Cardiac fibroblast (primary cell): ENCODE measurements at places on chromosomes 16 and 17.

GRCh38 chr16:66070140-66070917, 296.2 kb upstream of the CDH5 start:
- peak; percentile 97 for DNase-seq

DNA sequence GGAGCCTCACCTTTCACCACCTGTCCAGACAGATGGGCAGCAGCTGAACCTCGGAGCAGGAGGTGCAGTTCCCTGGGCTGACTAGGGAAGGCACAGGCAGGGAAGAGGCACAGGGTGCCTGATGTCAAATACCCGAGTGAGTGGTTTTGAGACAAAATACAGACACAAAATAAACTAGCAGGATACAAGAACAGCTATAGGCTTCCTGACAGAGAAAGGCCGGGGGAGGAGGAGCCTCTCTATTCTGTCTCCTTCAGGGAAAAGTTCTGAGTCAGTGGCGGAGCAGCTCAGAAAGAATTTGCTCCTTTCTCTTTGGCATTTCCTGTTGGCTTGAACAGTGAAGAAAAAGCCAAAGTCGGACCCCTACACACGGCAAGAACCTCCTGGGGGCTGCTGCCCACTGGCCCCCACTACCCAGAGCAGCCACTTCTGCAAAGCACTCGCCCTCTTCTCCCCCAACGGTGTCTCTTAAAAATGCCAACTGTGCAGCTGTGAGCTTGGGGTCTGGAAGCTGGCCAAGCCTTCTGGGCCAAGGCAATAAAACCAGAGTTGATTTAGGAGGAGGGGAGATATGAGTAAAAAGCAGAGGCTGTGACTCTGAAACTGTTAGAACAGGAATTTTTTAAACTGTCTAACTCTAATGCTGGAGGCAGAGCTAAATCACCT, 14.4 kb upstream of the FAAP100 start:
- peak; percentile 97 for DNase-seq

DNA sequence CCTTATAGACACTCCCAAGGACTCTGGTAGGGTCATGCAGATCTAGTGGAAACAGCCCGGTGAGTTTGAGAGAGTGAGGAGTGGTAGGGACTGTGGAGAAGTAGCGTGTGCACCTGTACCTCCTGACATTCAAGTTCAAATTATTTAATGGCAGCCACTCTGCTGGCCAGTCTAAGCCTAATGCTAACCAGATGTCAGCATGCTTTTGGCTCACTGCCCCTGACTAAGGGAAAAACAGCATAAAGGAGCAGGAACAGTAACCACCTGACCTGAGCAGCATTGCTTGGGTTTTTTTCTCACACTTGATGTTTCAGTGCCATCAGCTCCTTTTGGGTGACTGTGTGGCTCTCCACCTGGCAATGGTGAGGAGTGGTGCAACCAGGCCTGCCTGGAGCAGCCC, 23.8 kb upstream of the SLC12A3 start:
- DNase-seq: peak; percentile 54

- DNase-seq: no peak
Observed at GRCh38 chr17:62679866-62680377, 52.5 kb downstream of the MRC2 start.

DNA sequence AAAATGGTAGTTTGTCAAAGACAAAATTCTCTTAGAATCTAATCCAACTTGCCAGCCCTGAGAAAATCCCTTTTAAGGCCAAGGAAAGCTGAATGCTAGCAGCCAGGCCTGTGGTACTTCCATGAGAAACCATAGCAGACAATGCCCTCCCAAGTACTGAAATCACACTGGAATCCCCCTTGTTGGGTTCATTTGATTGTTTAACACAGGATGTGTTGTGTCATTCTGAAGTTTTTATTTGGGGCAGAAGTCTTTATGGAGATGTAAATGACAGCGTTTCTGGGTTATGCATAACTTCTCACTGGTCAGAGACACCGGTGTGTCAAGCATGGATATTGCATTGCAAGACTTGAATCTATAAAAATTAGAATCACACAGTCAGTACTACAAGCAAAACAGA, 6.0 kb upstream of the ARL2BP start:
- DNase-seq: peak; percentile 56

GRCh38 chr17:16379654-16380053, 1.2 kb upstream of the UBB start:
- DNase-seq: no peak

GRCh38 chr16:27461483-27462171, 59.7 kb downstream of the IL21R start:
- DNase-seq: peak; percentile 13

GRCh38 chr17:50833510-50834428, 1.6 kb upstream of the WFIKKN2 start:
- DNase-seq: no peak

- peak; percentile 45 for DNase-seq
Observed at GRCh38 chr17:9768381-9768934, 22.9 kb downstream of the DHRS7C start.

GRCh38 chr17:2194889-2195335, 108.7 kb downstream of the SMG6 start:
- peak; percentile 20 for DNase-seq

DNA sequence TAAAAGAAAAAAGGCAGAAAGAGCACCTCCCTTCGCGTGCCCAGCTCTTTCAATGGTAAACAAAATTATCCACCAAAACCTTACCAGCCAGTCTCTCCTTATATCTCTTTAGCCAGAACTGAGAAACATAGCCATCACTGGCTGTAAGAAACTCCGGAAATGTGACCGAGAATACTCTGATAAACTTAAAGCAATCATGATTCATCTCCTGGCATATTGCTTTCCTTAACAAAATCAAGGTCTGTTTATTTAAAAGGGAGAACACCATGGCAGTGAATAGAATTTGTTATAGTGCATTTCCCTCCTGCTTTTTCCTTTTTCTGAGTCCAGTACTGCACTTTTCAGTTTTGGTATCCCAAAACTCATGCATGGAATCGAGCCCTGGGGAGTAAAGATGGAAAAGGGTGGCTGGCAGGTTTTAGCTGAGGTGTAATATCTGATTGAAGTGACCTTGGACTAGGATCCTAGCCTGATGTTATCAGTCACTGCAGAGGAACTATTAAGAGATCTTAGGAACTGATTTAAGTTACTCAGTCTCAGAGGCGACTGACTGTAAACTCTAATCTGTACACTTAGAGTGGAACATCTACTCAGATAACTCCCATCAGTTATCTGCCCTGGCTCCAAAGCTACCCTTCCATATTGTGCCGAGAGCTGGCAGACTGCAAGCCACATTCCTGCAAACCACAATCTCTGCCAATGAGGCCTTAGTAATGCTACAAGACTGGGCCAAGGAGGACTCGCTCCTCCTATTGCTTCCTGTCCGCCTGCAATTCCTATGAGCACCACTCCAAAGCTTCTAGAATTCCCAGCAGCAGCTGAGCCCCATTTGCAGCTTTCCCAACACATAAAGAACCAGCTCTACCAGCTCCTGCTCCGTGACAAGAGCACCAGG, 7.4 kb upstream of the COX10 start:
- peak; percentile 94 for DNase-seq

- DNase-seq: no peak
Observed at GRCh38 chr17:57550016-57550415, 195.1 kb downstream of the CCDC182 start.

- DNase-seq: peak; percentile 51
Observed at GRCh38 chr16:57632568-57632967, 4.1 kb downstream of the ADGRG1 start.

DNA sequence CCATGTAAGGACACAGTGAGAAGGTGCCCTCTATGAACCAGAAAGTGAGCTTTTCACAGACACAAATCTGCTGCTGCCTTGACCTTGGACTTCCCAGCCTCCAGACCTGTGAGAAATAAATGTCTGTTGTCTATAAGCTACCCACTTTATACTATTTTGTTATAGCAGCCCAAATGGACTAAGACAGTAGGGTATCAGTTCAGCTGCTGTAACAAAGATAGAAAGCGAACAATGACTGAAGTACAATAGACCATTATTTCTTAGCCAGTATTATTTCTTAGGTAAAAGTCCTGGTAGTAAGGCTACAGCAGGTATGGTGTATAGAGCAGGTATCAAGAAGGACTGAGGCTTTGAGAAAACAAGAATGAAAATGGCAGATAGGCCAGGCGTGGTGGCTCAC, 117.0 kb downstream of the SLC39A11 start:
- no peak for DNase-seq

DNA sequence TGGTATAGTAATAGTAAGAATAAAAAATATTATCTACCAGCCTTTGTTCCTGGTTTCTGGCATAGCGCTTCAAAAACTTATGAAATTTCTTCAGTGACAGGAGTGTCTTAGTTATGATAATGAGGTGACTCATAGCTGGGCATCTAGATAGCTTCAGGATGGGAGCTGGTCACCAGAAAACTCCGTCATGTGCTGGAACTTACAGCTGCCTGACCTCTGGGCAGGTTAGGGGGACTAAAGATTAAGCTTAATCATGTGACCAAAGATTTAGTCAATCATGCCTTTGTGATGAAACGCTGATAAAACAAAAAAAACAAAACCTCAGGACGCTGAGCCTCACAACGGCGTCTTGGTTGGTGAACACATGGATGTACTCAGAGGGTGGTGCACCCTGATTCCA, 154.2 kb downstream of the MYO1D start:
- DNase-seq: no peak

GRCh38 chr17:72258711-72259110, 137.9 kb downstream of the SOX9 start:
- no peak for DNase-seq

GRCh38 chr16:71402007-71402406, 39.8 kb downstream of the TLE7 start:
- no peak for DNase-seq

GRCh38 chr17:57340160-57340981, 84.0 kb downstream of the MSI2 start:
- DNase-seq: no peak

- no peak for DNase-seq
Observed at GRCh38 chr16:82726306-82726705, 99.5 kb downstream of the CDH13 start.

DNA sequence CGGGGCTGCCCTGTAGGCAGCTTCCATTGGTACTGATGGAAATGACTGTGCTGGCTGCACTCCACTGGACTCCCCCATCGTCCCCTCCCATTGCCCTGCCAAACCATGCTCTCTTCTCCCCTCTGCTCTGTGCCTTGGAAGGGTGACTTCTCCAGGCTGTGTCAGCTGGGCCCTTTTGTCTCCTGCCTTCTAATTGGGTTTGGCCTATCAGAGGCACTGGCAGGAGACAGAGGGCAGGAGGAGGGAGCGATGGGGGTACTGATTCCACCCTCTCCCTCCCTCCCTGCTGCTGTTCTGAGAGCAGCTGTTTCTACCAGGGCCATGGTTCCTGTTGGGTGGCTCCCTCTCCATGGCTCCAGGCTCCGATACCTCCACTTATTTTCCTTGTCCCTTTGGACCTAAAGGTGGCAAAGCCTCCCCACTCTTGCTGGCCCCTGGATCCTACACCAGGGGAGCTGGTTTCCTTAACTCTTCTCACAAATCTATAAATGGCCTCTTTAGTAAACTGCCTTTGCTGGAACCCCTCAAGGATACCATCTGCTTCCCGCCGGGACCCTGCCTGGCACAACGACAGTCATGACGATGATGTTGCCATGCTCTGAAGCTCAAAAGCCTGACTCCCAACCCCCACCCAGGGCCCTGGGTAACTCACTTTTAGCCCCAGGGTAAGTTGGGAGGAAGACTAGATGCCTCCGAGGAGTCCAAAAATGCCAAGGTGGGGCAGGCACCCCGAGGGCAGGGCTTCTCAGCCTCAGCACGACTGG, 123.8 kb upstream of the RPL38 start:
- DNase-seq: no peak

GRCh38 chr16:75318737-75319136, 67.3 kb upstream of the BCAR1 start:
- no peak for DNase-seq

- DNase-seq: peak; percentile 10
Observed at GRCh38 chr16:57469917-57470470, 7.5 kb downstream of the POLR2C start.

- DNase-seq: peak; percentile 99
Observed at GRCh38 chr17:57875290-57876022, 25.6 kb upstream of the MRPS23 start.

- DNase-seq: no peak
Observed at GRCh38 chr16:64983231-64983630, 138.6 kb downstream of the CDH11 start.

DNA sequence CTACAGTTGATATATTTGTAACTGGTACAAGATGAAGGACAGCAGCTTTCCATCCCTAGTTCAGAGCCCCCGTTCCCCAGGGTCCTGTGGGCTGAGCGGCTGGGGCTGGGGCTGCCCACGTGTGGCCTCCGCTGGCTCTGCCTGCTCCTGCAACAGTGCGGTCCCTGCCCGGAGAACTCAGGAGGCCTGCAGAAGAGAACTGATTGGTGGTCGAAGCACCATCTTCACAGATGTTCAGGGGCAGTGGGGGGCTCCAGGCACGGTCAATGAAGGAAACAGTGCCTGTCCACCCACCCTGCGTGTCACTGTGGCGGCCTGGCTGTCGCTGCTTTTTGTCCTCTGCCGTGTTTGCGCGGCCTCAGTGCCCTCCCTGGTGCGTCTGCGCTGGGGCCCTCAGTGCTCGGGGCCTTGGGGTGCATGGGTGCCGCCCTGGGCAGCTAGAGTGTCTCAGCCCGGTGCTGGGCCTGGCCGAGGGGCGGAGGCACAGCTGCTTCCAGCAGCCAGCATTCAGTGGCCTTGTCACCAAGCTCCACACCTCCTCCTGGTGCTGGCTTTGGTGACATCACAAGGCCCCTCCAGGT, 4.2 kb upstream of the NUDT16L1 start:
- DNase-seq: no peak

DNA sequence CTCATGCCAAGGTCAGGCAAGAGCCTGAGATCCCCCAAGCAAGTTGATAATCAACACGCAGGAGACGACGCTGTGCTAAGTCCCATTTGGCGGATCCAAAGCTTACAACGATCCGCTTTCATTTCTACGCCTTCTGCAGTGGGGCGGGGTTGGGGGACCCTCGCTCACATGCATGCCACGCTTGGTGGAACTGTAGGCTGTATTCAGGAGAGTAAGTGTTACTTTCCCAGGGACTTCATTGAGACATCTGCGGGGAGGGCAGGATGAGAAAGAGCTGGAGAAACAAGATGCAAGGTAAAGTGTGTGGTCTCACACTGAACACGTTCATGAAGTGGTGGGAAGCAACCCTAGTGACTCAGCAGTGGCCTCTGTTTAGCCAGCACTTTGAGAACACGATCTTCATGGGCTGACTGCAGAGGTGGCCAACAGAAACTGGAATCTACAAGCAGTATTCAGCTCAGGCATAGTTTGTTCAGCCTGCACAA, 100.5 kb downstream of the XYLT1 start:
- peak; percentile 34 for DNase-seq

- DNase-seq: no peak
Observed at GRCh38 chr17:39294060-39294459, 68.3 kb upstream of the STAC2 start.

DNA sequence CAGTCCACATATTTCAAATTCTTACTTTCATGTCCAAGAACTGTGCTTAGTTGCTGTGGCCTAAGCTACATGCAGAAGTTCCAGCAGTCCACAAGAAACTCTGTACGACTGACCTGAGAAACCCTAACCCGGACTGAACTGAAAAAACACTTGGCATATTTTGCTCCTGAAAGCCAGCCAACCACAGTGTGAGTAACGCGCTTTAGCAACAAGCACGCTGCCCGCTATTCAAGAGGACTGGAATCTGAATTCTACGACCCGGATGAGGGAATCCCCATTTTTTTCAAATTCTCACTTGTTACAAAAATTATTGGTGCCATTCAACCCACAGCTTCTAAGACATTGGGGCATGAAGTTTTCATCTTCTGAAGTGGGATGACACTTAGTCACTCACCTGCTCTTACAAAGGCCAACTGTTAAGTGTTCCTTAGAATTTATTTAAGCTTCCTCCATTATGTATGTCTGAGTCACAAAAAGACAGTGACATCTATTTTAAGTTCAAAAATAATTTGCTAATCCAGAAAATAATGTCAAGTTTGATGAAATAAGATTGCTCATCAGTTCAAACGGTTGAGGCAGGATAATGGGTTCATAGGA, 78.7 kb downstream of the CDYL2 start:
- DNase-seq: no peak
